Osteocyte (in vitro differentiated cells): ENCODE measurements at places on chromosomes 2 and 18. TPM values are rescaled to one million over a fixed set of nuclear protein-coding genes. Genes with fewer than 3 reads are reported as not detected.

The AGXT gene
- total RNA-seq, result not detected in 2 replicates

GRCh38 chr2:159454185-159454584 is 162.2 kb downstream of the BAZ2B start:
- DNase-seq, result no peak

GRCh38 chr2:104733226-104733943 is 120.5 kb upstream of the POU3F3 start:
- DNase-seq, result no peak

DNA sequence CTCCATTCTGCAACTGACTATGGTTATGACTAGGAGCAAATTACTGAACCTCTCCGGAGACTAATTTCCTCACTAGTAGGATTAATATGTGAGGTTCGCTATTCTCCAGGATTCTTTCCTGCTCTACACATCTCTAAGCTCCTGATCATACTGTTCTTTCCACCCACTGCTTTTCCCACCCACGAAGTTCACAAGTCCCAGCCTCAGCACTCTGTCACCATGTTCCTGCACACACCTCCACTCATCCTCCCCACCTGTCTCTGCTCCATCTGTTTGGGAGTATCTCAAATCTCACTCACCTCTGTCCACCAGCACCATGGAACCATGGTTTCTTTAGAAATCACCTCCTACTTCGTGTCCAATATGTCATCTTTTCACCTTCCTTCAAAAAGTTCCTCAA is 185.3 kb downstream of the LRATD1 start:
- DNase-seq, result no peak

- DNase-seq, result no peak
Observed at GRCh38 chr2:61335187-61335586, 135.7 kb downstream of the USP34 start.

DNA sequence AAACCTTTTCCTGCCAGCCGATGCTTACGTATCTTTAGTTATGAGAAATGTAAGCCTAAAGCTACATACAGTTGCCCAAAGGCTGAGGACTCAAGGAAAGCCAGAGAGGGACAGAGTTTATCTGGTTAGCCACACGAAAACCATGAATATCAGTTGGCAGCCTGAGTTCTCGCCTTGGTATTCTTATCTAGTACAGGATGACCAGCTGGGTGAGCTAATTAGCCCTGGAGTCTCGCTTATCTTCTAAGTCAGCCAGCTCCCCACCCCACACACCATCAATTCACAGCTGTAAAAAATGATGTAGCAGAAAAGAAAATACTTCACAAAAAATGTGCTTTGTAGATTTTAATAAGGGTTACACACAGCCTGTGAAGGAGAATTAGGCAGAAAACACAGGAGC is 617.5 kb upstream of the SOX11 start:
- no peak for DNase-seq

GRCh38 chr2:4903656-4904348 is 788.4 kb upstream of the SOX11 start:
- DNase-seq, result no peak

GRCh38 chr2:113854970-113855740 is 34.7 kb upstream of the ACTR3 start:
- no peak for DNase-seq

DNA sequence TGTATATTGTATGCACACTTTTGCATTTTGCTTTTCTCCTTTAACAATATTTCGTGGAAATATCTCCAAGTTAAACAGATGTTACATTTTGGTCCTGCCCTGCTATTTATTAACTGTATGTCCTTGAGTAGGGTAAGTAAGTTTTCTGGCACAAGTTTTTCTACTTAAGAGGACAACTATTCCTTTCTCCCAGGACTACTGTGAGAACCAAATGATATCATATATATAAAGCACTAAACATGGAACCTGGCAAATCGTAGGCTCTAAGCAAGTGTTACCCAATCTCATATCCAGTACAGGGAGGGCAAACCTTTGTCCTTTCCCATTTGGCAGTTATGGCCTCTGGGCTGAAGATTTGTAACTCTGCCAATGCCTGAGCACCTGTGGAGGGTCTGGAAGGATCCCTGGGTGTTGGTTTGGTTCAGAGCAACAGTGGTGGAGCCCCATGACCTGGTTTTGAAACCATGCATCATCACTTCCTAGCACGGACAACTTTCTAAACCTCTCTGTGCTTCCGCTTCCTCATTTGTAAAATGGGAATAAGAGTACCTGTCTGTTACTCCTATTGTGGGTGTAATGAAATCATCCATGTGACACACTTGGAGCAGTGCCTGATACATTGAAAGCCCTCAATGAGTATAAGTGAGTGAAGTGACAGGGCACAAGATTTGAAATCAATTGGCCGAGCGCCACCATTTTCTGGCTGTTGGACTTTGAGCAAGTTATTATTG is 28.3 kb upstream of the ICOS start:
- DNase-seq, result no peak
